Astrocyte (in vitro differentiated cells and primary cell): ENCODE measurements at places on chromosomes 7 and 10.

DNA sequence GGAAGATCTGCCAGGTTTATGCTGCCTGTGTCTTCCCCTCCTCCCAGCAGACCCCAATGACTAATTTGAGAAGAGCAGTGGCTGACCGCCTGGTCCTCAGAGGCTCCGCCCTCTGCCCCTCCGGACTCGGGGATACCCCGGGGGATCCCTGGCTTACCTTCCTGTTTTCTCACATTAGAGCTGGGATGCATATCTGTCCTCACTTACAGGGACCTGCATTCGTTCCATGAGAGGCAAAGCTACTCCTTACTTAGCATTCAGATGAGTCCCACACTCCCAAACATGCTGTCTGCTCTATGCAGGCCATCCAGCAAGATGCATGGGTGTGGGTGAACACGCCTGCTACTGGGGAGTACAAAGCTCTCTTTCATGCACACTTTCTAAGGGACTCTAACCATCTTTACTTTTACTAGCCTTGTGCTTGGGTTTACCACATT lies 24.0 kb downstream of the VOPP1 start:
- no peak for DNase-seq

GRCh38 chr10:107340326-107340725 lies 175.8 kb upstream of the SORCS1 start:
- DNase-seq, result no peak

- no peak for DNase-seq
Observed at GRCh38 chr7:88092676-88092999, 127.2 kb downstream of the SRI start.

DNA sequence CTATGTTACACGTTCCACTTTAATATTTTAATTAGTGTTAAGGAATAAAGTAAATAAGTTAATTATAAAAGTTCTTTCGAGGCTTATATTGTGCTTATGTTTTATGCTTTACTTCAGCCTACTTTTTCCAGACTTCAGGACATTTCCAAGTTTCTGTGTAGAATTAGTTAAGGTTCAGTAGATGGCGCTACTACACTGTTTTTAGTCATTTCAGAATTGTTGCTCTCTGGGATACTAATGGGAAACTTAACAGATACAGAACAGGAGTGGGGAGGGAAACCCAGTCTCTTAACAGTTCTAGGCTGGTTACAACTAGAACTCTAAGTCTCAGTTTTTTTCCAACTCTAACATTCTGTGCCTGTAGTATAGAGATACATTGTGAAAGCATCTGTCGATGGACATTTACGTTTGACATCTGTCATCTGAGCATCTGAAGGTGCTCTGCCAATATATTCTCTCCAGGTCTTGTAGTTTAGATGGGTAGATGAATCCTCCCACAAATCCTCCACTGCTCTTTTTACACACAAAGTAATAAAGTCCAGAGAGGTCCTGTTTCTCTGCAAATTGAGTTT lies 56.8 kb upstream of the FAM171A1 start:
- DNase-seq, result peak; percentile 28

GRCh38 chr10:127300868-127301321 lies 104.5 kb upstream of the INSYN2A start:
- no peak for DNase-seq
